ENCODE measurements at places on chromosomes 7 and 10. TPM values are rescaled to one million over a fixed set of nuclear protein-coding genes. Genes with fewer than 3 reads are reported as not detected.

PPP1R3A gene
- polyA plus RNA-seq = not detected

PLXDC2 gene
- polyA plus RNA-seq = 11.9 TPM

DEPP1 gene
- polyA plus RNA-seq = 7.7 TPM

LRIT2 gene
- not detected for polyA plus RNA-seq

ARHGAP22 gene
- polyA plus RNA-seq = 1.2 TPM

MTPN gene
- polyA plus RNA-seq = 100 TPM

TAC1 gene
- 0.08 TPM for polyA plus RNA-seq

FOXI2 gene
- polyA plus RNA-seq = 0.45 TPM

C1GALT1 gene
- 17.1 TPM for polyA plus RNA-seq

ACSL5 gene
- polyA plus RNA-seq = 5.6 TPM

FAM20C gene
- 6.9 TPM for polyA plus RNA-seq

ZNF727 gene
- polyA plus RNA-seq = 0.29 TPM

TEX47 gene
- not detected for polyA plus RNA-seq

RTKN2 gene
- 7.8 TPM for polyA plus RNA-seq

GPR158 gene
- under 0.01 TPM for polyA plus RNA-seq

ABCB1 gene
- polyA plus RNA-seq = 1.7 TPM

SEMA3C gene
- 3.4 TPM for polyA plus RNA-seq

DGKB gene
- polyA plus RNA-seq = 0.09 TPM

LRRC72 gene
- not detected for polyA plus RNA-seq

ANXA8L1 gene
- polyA plus RNA-seq = 279 TPM

VWDE gene
- polyA plus RNA-seq = 2.8 TPM

AS3MT gene
- polyA plus RNA-seq = 2.0 TPM

SPDYE18 gene
- polyA plus RNA-seq = 0.31 TPM

PDZD7 gene
- 0.11 TPM for polyA plus RNA-seq

JAKMIP3 gene
- polyA plus RNA-seq = 0.12 TPM

STEAP4 gene
- polyA plus RNA-seq = 3.7 TPM

GIMAP8 gene
- 1.8 TPM for polyA plus RNA-seq

TMEM236 gene
- 0.01 TPM for polyA plus RNA-seq

GPR15LG gene
- polyA plus RNA-seq = 321 TPM

SPDYE11 gene
- polyA plus RNA-seq = not detected

GSAP gene
- polyA plus RNA-seq = 13.8 TPM

ANXA7 gene
- polyA plus RNA-seq = 36.7 TPM

TAS2R41 gene
- polyA plus RNA-seq = not detected

CYP2C18 gene
- 28.0 TPM for polyA plus RNA-seq

CCDC172 gene
- polyA plus RNA-seq = not detected
